ENCODE measurements at places on chromosomes 16 and 17. TPM values are rescaled to one million over a fixed set of nuclear protein-coding genes. Genes with fewer than 3 reads are reported as not detected.

Gene SNRNP25
- total RNA-seq = 53.4 TPM

GRCh38 chr17:77398274-77398673, 257.5 kb downstream of the SEC14L1 start:
- DNase-seq = no peak

- no peak for DNase-seq
Observed at GRCh38 chr16:53089434-53090285, 34.9 kb downstream of the CHD9 start.

Gene SP6
- 0.23 TPM for total RNA-seq

GRCh38 chr16:85794696-85795095, 4.6 kb downstream of the EMC8 start:
- no peak for DNase-seq

DNA sequence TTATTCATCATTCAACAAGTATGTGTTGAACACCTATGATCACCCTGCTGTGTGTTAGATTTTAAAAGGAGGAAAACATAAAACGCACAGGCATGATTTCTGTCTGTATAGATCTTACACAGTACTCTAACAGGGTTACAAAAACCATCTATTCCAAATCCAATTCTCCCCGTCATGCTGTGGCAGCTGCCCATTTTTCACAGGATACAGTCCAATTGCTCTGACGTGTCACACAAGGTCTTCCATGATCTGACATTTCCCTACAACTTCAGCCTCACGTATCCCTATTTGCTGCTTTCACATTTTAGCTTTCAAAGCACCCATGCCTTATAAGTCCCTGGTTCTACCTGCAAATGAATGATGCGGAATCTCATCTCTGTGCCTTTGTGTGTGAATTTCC, 67.0 kb upstream of the CNTNAP4 start:
- DNase-seq = no peak

Gene MEFV
- total RNA-seq = not detected

Gene FBXW10
- total RNA-seq = not detected

Gene NLRC5
- 231 TPM for total RNA-seq

DNA sequence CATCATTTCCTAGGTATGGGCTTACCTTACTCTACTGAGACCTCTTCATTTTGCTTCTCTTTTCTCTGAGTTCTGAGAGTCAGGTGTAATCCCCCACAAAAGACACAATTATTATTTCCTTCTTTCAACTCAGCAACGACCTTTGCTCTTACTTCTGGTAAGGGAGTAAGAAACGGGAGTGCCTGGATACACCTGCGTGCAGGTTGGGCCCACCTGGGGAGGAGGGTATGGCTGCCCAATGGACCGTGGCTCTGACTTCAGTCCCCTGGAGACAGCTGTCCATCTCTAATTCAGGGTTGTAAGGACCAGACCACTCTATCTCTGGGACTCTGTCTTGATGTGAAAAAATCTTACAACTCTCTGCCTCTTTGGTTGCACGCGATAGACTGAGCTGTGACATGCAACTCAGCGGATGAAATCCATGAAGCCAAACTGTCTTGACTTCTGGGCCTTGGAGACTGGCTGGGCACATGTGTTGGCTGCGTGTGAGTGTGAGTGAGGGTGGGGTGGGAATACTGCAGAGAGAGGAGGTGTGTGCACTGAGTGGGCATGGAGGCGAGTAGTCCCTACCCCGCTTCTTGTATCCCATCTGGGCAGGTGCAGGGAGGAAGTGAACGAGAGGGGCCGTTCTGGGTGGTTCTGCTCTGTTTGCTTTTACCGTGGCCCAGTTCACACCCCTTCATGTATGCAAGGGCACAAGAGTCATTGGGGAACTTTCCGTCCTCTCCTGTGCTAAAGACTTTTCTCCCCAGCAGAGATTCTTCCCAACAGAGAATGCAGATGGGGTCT, 1.2 kb downstream of the TMEM238L start:
- no peak for DNase-seq

GRCh38 chr17:42101513-42102292, 3.4 kb upstream of the ZNF385C start:
- DNase-seq = peak; percentile 91

GRCh38 chr16:81521141-81521626, 76.6 kb downstream of the CMIP start:
- no peak for DNase-seq

DNA sequence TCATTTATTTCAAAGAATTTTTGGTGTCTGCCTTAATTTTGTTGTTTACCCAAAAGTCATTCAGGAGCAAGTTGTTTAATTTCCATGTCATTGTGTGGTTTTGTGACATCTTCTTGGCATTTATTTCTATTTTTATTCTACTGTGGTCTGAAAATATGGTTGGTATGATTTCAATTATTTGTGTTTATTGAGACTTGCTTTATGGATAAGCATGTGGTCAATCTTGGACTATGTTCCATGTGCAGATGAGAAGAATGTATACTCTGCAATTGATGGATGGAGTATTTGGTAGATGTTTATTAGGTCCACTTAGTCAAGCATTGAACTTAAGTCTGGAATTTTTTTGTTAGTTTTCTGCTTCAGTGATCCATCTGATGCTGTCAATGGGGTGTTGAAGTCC, 383.0 kb downstream of the PMP22 start:
- DNase-seq = no peak

- peak; percentile 18 for DNase-seq
Observed at GRCh38 chr17:80101946-80102663, 724 bp downstream of the GAA start.

DNA sequence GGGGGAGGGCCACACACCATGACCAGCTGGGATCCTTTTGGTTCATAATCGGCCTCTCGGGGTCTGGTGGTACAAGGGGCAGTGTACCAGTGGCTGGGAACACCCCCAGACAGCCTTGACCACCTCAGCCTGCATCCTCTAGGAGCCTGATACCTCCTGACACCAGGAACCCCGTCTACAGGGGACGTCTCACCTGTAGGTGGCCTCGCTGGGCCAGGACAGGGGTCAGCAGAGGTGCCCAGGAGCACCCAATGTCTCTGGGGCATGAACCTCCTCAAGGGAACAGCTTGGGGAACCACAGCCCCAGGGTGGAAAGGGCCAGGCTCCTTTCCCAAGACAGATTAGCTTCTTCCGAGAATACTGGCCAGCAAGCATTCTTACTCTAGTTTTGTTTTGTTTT, 2.5 kb upstream of the METRNL start:
- no peak for DNase-seq

- no peak for DNase-seq
Observed at GRCh38 chr17:32192379-32192778, 50.1 kb downstream of the RHOT1 start.

Gene LITAF
- total RNA-seq = 112 TPM

DNA sequence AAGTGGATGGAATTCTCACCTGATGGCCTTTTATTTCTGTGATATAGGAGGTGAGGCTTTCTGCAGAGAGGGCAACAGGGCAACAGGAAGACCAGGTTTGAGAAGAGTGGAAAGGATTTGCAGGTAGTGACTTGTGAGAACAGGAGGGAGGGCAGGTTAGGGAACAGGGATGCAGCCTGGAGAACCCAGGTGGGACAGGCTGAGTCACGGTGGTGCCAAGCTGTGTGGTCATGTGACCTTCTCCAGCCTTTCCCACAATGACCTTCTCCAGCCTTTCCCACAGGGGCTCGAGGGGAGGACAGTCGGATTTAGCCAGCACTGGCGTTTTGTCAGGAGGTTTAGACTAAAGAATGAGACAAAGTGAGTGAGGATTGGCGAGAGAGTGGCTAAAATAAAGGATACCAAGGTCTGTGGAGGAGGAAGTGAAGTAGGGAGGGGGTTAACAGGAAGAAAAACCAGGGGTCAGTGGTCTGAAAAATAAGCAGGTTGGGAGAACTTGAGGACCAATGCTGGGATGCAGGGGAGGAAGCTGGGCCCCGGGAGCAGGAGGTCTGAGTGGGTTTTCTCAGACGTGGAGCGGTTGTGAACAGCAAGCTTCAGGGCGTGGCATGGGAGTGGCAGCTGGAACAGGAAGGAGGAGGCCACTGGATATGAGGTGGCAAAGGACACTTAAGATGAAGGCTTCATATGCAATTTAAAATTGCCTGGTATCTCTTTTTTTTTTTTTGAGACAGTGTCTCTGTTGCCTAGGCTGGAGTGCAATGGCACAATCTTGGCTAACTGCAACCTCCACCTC, 37.7 kb downstream of the DNAH2 start:
- no peak for DNase-seq

GRCh38 chr16:54236773-54237172, 49.8 kb downstream of the IRX3 start:
- no peak for DNase-seq

DNA sequence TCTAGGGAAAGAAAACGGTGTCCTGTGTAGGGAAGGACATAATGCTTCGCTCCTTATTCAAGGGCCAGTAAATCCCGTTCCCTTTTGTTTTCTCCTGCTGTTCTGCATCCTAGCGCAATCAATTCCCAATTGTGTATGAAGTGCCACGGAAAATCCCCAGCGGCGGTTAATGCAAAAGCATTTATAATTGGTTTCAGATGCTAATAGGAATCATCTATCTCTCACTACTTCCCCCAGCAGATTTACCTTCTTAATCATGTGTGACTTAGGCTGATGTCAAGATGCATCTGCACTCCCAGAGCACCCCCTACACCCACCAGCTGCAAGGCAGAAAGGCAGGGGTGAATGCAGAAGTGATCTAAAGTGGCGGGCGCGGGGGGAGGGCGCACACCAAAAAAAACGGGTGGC, 32.7 kb upstream of the SSTR2 start:
- no peak for DNase-seq

- no peak for DNase-seq
Observed at GRCh38 chr16:76583945-76584344, 306.7 kb downstream of the CNTNAP4 start.

DNA sequence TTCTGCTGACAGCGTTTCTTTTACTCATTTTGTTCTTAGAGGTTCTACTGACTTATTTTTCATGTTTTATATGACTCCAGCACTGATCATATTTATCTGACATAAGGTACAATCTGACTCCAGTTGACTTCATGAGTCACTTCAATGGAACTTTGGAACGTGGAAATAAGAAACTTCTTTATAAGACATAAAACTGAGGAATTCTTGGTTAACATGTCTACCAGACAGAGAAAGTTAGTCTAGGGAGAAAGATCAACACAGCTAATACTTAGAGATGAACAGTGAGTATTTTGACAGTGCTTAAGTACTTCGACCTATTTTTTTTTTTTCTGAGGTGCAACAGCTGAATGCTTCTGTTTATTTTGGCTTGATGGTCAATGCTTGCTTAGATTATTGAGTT, 679.5 kb downstream of the KCNJ2 start:
- DNase-seq = no peak

DNA sequence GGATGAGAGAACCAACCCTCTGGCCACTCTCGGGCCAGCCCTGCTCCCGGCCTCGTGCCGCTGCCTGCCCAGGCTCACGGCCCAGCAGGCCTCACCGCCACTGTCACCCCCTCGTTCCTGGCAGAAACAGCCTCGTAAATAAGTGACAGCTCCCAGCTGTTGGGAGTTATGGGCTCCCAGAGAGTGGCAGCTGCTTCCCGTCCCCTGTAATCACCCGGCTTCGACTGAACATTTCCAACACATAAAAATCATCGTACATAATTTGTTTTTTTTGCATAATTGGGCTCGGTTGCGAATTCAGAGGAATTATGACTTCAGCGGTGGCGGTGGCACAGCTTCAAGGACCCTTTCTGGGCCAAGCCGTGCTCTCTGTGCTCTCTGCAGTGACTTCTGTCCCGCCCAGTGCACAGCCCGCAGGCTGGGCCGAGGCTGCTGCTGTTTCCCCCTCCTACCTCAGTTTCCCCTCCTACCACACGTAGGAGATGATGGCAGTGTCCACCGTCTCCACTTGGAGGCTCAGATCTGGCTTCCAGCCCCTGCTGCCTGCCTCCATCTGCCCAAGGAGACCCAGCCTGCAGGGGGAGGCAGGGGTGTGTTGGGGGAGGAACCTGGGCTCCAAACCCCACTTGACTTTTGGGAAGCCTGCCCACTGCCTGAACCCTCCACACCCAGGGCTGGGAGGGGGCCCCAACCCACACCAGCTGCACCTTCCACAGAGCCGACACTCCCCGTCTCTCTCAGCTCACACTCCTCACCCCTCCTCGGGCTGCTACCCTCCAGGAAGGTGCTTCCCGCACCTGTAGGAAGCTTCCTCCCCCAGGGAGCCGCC, 84.9 kb downstream of the RTN4RL1 start:
- DNase-seq = no peak

- DNase-seq = no peak
Observed at GRCh38 chr16:80063031-80063712, 462.6 kb upstream of the MAF start.

GRCh38 chr16:86087896-86088230, 188.9 kb downstream of the IRF8 start:
- DNase-seq = no peak

Gene SYCE1L
- 8.5 TPM for total RNA-seq

- DNase-seq = no peak
Observed at GRCh38 chr17:49664706-49665211, 13.1 kb downstream of the SPOP start.

- no peak for DNase-seq
Observed at GRCh38 chr16:27437946-27438345, 36.0 kb downstream of the IL21R start.

DNA sequence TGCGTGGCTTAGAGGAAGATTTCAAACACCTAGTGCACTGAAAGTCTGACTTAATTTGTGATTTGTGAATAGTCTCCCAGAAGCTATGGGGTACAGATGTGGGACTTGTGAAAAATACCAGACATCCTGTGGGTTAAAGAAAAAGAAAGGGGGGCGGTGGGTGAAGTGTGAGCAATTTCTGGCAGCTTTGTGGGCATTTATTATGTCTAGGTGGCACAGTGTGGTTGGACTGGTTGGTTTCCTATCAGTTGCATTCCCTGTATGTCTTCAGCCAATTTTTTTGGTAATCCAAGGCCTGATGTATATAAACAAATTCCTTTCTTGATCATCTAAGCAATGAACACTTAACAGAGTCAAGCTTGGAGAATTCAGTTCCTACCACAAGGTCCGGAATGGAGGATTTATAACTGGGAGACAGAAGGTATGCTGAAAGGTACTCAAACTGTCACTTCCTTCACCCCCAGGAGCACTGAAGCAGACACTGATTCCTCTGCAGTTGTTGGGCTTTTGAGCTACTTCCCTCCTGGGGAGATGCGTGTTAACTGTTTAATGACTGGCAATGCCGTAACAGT, 211.6 kb downstream of the WWOX start:
- peak; percentile 4 for DNase-seq

GRCh38 chr16:89020068-89020924, 43.3 kb upstream of the CBFA2T3 start:
- DNase-seq = peak; percentile 58

- DNase-seq = no peak
Observed at GRCh38 chr17:28940675-28941074, 10.6 kb downstream of the PHF12 start.

DNA sequence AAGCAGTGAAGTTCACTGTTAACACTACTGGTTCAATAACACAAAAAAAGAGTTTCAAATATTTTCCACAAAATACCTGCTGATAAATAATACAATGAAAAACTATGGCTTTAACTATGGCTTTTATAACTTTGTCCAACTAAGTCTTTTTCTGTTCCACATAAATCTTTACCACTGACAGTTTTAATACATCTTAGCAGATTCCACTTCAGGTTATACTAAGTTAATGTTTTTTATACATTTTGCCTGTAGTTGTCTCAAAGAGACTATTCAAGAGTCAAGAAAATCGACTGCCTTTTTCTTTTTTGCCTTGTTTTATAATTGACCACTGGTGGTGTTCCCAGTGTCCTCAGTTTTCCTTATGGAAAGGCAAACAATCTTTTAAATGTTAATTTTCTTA, 379.7 kb upstream of the PMFBP1 start:
- no peak for DNase-seq

- no peak for DNase-seq
Observed at GRCh38 chr17:1181753-1182137, 2.0 kb upstream of the ABR start.
